ENCODE measurements at places on chromosomes 3 and 15.

DNA sequence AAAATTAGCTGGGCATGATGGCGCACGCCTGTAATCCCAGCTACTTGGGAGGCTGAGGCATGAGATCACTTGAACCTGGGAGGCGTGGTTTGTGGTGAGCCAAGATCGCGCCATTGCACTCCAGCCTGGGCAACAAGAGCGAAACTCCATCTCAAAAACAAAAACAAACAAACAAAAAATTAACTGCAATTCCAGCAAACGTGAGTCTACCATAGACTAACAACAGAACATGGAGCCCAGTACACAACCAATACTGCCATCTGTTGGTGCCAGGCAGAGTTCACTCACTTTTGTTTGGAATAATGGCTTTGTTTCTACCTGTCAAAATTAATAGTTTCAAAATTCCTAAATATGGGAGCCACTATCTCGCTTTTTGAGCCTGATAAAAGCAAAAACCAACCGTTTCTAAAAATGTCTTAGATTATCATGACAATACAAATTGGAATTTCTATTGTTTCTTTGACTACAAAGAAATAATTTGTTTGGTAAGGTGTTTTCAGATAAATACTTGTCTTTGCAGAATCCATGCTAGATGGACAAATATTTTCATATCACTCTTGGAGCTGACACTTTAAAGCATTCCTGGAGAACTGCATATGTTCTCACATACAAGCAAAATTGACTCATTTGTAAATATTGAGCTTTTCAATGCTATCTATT is 45.0 kb downstream of the GPR176 start:
- DNase-seq: no peak

- DNase-seq: peak; percentile 40
Measured at GRCh38 chr3:111610189-111610588, 15.0 kb upstream of the ZBED2 start.

- no peak for DNase-seq
Measured at GRCh38 chr3:102301155-102301880, 133.5 kb upstream of the ZPLD1 start.

DNA sequence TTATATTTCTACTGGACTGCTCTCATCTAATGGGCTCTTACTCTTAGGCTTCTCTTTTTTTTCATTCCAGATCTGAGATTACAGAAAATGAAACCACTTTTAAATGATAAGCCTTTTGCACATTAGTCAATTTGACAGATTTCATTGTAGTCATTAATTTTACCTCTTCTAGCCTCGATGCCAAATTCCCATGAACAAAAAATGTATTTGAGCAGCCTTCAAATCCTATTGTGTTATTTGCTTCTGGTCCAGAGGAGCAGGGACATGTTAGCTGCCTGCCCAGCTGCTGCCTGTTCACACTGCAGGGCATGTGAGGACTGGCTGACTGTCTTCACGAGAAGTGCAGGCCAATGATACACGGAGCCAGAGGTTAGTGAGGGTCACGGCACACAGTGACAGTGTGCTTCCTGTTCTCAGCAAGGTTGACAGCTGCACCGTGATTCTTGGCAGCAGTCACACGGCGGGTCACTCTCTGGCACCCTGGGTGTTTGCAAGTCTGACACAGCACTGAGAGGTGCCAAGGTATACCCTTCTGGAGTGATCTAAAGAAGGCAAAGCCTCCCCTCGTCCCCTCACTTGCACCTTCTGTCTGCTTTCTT is 40.8 kb downstream of the KAT2B start:
- no peak for DNase-seq

- no peak for DNase-seq
Measured at GRCh38 chr3:43053291-43053690, 52.6 kb downstream of the POMGNT2 start.

DNA sequence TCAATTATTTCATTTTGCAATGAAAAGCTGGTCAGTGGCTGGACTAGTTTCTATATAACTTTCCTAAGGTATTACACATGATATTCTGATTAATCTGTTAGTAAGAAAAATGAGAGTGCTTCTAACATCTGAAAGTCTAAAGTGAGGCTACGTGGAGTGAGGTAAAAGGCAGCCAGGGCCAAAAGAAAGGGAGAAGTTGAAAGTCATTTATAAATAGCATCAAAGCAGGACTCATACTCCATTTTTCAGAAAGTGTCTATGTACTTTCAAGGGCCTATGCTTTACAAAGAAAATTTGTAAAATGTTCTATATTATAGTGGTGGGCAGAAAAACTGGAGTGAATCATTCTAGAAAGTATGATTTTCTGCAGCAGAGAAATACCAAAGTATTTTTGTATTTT is 80.0 kb downstream of the CSNK1G1 start:
- no peak for DNase-seq

DNA sequence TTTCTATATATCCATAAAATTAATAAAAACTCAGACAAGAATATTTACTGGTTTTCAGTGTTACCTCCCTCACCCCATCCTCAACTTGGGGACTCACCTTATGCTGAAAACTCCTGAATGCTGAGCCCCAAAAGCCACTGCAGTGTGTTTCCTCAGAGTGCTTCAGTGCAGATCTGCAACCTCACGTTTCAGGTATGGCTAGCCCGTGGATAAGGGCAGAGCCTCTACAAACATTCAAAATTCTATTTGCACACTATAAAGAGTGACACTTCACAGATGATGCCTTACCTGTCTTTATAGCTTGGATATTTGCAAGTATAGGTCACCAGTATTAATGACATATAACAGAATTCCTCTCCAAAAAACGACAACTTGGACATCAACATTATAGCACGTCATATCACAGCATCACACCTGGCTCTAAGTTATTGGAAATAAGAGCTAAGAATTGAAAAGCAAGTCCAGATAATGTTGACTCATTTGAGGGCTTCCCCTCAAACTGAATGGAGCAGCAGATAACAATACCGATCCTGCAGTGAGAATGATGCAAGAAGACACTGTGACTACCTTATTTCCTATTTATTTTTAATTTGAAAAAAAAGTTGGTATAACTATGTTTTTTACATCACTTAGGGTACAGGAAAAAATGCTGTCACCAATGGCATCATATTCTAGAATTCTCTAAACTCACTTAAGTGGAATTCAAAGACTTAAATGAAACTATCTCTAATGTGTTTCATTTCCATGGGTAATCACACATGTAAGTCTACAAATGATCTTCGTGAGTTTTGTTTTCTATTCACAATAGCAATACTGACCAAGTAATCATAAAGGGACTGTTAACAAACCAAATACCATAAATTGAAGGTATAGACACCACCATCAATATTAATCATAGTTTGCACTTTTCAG is 40.7 kb upstream of the RSL24D1 start:
- no peak for DNase-seq

GRCh38 chr15:55549305-55549704 is 38.8 kb downstream of the PYGO1 start:
- DNase-seq: no peak

DNA sequence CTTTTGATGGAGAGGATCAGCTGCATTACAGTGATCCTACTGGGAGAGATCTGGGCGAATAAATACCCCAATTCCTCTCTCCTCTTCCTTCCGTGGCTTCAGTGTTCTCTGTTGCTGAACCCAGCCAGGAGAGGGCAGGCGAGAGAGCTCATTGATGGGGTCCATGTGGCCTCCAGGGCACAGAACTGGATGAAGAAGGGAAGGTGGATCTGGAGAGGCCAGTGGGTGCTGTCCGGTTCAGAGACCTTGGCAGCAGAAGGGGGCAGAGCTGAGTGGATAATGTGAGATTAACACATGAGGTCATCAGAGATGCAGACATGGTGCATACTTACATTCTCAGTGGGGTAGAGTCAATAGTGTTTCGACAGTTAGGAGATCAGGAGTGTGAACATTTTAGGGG is 193.6 kb downstream of the CLSTN2 start:
- no peak for DNase-seq

DNA sequence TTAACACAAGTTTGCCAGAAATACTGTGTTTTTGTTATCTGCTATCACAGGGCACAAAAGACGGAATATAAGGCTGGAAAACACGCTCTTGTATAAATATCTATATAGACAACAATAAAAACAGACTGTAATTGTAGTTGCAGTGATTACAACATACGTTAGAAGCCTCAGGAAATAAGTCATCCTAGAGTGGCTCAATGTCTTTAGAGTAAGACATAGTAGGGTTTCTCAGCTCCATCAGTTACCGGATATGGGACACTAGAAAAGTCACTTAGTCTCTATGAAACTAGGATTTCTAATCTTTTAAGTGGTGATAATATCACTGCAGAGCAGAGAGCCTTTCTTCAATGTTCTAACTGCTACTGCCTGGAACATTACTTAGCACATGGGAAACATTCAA is 208.8 kb downstream of the STAG1 start:
- DNase-seq: no peak

DNA sequence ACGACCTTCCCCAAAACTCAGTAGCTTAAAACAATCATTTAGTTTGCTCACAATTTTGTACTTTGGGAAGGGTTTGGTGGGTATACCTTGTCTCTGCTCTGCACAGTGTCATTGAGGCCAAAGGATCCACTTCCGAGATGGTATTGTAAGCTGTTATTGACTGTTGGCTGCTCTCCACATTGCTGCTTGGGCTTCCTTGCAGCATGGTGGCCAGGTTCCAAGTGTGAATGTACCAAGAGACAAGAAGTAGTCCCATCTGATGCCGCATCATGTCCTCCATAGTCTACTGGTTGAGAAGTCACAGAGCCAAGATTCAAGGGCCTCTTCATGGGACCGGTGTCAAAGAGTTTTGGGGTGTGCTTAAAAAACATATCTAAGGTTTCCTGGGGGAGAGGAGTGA is 268.5 kb downstream of the PLCL2 start:
- DNase-seq: no peak

DNA sequence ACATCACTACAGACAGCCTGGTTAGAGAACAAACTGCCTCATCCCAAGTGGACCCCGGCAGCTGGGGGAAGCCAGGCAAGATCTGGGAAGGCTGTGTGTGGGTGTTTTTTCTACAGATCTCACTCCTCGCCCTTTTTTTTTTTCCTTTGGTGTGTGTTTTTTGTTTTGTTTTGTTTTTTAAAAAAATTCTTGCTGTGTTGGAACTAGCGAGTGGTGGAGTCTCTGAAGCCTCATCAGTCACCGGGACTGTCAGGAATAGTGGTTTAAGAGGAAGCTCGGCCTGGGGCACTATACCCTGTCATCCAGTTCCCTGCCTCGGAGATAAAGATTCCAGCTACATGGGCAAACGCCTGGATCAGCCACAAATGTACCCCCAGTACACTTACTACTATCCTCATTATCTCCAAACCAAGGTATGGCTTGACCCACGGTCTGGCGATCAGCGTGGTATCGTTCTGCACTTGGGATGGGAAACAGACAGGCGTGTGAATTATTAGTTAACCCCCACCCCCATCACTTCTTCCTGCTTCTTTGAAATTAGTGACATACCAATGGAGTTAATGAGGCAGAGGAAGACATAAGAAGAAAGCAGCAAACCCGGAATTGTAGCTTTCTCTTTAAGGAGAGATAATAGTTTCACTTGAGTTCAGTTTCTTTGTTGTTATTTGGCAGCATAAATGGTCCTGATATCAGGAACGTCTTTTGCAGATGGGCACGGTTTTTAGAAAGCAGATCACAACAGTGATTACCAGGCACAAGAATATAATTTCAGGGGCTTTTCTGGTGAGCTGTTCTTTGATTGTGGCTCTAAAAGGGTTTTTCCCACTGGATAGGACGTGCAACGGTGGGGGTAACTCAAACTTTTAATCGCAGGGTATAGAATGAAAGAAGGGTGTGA is 722 bp downstream of the RBMS3 start:
- DNase-seq: no peak

GRCh38 chr3:62837145-62837787 is 38.0 kb downstream of the CADPS start:
- no peak for DNase-seq

DNA sequence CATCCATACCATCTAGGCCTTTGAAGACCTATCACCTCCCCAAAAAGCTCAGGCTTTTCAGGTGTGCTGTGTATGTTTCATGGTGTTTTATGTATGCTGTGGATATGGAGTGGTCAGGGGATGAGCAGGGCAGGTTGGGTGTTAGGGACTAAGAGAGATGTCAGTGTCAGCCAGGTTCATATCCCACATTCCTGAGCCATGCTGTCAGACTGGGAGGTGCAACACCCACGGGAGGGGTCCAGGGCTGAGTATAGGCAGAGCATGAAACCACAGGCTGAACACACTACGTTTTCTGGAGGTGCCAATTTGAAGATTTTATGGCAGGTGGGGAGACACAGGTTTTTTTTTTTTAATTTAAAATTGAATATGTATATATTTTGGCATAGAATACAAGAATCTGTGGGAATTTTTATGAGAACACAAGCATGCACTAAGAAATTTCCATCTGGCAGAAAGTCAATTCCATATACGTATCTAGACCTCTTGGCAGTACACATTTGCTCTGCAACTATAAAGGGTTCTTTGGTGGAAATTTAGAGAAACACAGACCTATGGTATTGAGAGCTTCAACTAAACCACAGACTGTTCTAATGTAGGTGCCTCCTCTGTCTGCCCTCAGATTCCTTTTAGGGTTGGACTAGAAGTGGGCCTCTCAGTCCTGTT is 101.9 kb upstream of the RNU6-1 start:
- no peak for DNase-seq

DNA sequence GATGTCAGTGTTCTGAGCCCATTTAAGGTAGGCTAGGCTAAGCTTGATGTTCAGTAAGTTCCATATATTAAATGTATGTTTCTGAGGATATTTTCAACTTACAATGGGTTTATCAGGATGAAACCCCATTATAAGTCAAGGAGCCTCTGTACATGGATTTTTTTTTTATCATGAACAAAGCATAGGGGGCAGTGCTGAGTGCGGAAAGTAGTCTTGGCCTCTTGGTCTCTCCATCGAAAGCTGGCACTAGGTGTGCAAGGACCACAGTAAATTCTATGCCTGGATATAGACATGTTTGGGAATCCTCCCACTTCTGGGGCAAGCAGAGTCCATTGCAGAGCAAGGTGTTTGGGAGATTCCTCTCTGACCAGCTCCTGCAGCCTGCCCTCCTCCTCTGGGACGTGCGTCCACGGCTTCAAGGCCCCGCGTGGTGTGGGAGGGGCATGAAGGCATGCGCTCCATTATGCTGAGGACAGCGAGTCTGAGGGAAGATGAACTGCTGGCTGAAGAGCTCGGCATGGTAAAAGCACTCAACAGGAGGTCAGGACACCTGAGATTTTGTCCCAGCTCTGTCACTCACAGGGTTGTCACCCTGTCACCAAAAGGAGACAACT is 122.9 kb upstream of the LIPC start:
- no peak for DNase-seq

- DNase-seq: no peak
Measured at GRCh38 chr3:194107107-194107506, 28.8 kb upstream of the HES1 start.

GRCh38 chr3:32186097-32186496 is 52.4 kb upstream of the CMTM8 start:
- DNase-seq: no peak

- DNase-seq: no peak
Measured at GRCh38 chr3:70527026-70527425, 214.6 kb upstream of the MDFIC2 start.

GRCh38 chr3:155917781-155918180 is 47.3 kb downstream of the GMPS start:
- no peak for DNase-seq
